CD4-positive, alpha-beta T cell treated with Interleukin-17A for 1 hour (primary cell): ENCODE measurements at places on chromosomes 16 and 17.

GRCh38 chr16:28495795-28496749 lies 1.6 kb downstream of the APOBR start:
- no peak for DNase-seq

GRCh38 chr17:79979816-79980215 lies 55.9 kb downstream of the TBC1D16 start:
- DNase-seq, result no peak

GRCh38 chr16:24853830-24854229 lies 8.1 kb downstream of the SLC5A11 start:
- no peak for DNase-seq

GRCh38 chr16:19068237-19068815 lies 912 bp downstream of the COQ7 start:
- DNase-seq, result no peak

DNA sequence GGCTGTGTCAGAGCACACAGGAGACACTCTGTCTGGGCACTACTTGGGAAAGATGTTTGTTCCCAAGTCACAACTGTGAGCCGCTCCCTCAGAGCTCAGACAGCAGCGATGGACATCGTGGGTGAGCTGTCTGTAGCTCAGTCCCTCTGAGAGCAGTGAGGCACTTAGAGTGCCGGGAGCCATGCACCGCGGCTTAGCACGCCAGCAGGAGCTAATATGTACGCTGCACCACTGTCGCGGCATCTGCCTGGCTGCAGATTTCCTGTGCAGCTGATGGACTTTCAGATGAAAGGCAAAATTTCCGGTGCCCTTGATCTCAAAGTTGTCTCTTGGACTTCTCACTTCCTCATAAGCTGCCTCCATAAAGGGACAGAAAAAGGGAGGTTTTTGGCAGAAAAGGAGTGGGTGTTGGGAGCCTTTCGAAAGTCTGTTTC lies 92.8 kb upstream of the ZNF469 start:
- DNase-seq, result no peak

DNA sequence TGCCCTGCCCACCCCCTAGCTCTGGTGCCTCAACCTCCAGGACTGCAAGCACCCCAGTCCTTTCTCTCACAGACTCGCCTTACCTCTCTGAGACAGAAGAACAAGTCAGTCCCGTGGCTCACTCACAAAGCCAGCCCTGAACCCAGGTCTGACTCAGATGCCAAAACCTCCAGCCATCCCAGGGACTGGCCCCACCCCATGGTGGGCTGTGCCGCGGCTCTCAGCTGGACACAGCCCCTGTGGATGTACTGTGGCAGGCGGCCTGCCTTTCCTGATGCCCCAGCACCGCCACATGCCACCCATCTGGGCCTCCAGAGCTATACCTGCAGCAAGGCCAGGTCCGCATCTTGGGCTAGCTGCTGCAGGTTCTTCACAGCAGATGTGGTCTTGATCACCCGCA lies 19.8 kb downstream of the MPG start:
- no peak for DNase-seq

DNA sequence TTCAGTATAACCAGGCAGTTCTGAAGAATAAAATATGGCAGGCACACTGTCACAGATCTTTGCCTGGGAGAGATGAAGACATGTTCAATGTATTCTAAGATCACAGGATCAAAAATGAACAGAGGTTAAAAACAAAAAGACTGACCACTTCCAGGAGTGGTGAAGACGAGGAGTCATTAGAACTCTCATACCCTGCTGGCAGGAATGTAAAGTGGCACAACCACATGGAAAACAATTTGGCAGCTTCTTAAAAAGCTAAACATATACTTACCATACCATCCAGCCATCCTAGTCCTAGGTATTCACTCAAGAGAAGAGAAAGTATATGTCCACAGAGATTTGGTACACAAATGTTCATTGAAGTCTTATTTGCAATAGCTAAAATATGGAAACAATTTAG lies 406.3 kb downstream of the NPIPA8 start:
- DNase-seq, result no peak

DNA sequence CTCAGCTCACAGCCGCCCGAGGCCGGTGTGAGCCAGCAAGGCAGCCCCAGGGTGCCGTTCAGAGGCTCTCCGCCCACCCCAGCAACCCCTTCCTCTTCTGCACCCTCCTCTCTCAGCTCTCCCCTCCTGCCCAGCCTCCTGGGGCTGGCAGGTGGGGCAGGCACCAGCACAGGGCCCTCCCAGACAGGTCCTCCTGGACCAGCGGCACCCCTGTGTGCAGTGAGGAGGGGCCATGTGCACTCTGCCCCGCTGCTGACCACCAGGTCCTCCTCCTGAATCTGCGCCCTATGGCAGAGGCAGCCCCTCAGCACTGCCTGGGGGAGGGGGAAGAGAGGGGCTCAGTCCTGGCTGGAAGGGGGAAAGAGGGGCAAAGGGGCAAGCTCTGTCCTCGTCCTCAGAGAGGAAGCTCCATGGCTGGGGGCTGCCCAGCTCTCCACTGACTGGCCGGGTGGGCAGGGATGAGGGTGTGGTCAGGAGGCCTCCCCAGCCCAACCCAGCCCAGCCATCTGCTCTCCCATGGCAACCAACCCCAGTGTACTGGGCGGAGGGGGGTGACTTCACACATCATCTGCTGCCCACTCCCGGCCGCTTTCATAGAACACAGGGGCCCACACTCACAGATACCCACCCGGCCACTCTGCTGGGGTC lies 5.4 kb upstream of the BCAR1 start:
- DNase-seq, result no peak

DNA sequence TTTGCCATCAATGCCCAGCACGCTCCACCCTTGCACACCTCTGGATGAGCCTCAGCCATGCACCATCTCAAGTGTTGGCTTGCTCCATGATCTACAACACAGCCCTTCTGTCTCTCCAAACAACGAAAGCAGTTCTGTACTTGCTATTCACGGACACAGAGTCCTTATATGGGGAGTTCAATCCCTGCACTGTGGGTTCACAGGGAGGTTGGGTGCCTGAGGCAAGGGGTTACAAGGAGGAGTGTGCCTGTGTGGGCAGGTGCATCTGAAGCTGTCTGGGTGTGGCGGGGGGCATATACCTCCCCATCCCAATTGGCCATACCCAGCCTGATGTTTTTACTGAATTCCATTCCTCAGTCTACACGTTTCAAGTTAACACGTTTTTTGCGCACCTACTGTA lies 5.6 kb downstream of the RUNDC3A start:
- DNase-seq, result no peak

DNA sequence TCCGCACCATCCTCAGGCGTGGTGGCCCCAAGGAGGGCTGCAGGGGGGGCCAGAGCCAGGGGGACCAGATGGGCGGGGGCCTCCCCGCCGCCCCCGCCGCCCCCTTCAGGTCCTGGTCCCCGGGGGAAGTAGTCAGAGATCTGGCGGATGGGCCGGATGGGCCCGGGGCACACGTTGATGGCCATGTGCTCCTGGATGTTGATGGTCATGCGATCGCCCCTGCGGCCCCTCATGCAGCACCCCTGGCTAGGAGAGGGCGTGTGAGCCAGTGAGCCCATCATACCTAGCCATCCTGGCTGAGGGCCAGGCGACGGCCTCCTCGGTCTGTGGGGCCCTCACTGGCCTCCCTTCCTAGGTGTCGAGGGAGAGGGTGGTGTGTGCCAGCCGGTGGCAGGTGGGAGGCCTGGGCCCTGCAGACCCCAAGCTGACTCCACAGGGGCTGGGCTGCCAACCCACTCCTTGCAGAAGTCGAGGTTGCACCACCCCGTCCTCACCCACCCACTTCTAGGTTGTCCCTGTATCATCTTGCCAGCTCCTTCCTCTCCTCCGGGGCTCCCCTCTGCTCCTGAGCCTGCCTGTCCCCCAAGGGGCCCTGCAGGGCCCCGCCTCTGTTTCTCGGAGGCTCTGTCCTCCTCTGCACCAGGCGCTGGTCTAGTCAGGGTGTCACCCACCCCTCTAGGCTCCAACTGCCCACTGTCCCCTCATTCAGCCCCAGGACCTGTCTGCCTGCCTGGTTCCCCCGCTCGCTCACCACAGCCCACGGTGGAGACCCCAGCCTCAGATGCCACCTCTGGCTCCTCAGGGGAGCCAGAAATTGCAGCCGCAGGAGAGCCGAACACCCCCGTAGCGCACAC lies 610 bp downstream of the DOC2A start:
- DNase-seq, result no peak

- no peak for DNase-seq
These were observed 68.0 kb downstream of the CNTNAP4 start for GRCh38 chr16:76345163-76345661.

DNA sequence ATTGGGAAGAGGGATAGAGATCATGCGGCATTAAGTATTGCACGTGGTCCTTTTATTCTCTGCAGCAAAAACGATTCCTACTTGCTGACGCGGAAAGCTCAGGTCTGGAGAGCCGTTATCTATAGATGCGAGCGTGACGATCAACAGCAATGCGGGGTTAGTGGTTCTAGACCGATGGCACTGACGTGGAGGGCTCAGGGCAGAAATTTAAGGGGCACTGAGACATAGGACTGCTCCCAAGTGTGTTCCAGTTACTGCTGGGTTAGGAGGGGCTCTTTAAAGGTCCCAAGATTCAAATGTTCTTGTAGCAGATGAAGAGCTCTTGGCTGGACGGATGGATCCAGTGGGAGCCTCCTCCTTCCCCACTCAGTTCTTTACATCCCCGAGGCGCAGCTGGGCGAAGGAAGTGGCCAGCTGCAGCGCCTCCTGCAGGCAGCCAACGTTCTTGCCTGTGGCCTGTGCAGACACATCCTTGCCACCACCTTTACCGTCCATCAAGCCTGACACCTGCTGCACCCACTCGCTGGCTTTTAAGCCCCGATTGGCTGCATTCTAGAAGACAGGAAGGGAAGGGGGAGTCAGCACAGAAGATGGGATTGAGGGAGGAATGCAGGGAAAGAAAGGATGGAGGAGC lies 732 bp upstream of the EXOSC6 start:
- no peak for DNase-seq

- no peak for DNase-seq
These were observed 18.0 kb downstream of the B9D1 start for GRCh38 chr17:19344311-19345066.

- DNase-seq, result no peak
These were observed 168.5 kb downstream of the CYB561 start for GRCh38 chr17:63277629-63278028.

GRCh38 chr17:58369214-58370031 lies 17.4 kb upstream of the SUPT4H1 start:
- no peak for DNase-seq

DNA sequence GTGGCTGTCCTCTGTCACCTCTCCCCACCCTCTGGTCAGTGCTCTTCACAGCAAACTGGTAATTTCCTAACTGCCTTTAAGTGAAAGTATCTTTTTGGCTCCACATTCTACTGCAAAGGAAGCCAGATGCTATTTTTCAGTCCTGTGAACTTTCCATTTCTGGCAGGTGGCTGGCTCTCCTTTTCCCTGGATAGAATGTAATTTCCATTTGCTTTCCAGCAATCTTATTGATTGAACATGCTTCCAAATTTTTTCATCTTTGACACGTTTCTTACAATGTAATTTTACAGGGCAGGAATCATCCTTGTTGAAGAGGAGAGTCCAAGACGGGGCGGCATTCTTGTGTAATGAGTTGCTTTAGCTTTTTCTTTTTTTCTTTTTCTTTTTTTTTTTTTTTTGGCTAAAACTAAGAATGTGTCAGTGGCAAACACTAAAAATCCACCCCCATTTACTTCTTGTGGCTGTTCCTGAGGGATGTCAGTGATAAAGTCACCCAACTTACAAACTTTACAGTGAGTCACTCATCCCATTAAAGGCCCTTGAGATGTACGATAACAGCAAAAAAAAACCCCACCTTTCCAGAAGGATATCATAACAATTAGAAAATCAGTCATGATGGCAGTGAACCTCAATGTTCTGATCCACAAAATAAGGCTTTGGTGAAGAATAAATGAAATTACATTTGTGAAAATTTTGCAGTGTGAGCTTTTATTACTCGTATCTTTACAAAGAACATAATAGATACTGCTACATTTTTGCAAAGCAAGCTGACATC lies 29.4 kb upstream of the PRKCA start:
- no peak for DNase-seq

DNA sequence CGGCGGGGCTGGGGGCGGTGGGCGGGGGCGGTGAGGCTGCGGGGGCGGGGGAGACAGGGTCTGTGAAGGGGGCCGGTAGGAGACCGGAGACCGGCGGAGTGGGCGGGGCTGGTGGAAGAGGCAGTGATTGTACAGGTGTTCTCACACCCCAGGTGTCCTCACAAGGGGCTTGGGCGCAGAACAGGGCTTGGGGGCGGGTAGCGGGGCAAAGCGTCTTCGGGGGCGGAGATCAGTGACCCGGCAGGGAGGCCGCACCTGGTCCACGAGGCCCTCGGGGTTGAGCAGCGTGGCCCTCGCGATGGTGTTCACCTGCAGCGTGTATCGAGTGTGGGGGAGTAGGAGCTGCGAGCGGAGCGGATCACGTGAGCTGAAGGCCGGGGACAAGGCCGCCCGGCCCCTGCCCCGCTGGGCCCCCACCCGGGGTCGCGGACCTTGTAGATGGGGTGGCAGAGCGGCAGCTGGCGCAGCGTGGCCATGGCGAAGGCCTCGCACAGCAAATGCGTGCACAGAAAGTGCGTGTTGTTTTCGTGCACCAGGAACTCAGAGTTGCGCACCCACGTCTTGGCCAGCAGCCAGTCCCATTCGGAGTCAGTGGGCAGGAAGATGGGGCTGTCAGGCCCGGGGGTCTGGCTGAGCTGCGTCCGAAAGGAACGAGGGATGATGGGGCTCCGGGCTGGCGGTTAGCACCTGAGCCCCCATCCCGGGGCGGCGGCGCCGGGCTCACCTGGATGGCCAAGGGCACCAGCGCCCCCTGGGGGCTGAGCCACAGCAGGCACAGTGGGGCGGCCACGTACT lies 8.5 kb downstream of the ALOXE3 start:
- peak; percentile 82 for DNase-seq

DNA sequence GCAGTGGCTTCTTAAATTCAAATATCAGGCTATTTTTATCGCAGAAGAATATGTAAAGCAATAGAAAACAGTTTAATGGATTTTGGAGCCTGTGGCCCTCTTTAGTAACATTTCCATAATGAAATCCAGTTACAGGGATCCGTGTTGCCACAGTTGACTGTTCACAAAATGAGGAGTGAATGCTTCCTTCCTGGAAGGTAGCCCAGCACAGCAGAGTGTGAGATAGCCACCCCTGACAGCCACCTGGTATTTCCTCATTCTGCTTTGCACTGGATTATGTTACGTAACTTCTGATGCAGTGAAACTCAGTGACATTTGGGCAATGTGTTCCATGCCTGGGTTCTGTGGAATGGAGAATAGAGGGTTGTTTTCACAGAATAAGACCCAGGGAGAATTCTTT lies 517.2 kb downstream of the RBFOX1 start:
- DNase-seq, result no peak

- no peak for DNase-seq
These were observed 53.3 kb downstream of the RNF112 start for GRCh38 chr17:19464031-19465026.

DNA sequence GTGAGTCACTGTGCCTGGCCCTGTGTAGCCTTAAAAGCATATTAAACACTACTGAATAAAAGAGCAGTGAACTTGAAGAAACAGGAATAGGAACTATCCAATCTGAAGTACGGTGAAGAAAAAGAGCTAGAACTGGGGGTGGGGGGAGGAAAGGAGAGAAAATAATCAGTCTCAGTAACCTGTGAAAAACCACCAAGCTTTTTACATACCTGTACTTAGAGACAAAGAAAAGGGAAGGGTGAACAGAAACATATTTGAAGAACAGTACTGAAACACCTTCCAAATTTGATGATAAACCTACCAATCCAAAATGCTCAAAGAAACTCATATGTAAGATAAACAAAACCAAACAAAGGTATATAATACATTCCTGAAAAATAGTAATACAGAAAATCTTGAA lies 77.5 kb downstream of the USP32 start:
- no peak for DNase-seq

GRCh38 chr16:83356266-83356665 lies 451.5 kb upstream of the HSBP1 start:
- peak; percentile 4 for DNase-seq

- DNase-seq, result no peak
These were observed 500.4 kb upstream of the PSMD7 start for GRCh38 chr16:73796241-73796640.
